H9 (cell line): ENCODE measurements at places on chromosomes 1 and 21. TPM values are rescaled to one million over a fixed set of nuclear protein-coding genes. Genes with fewer than 3 reads are reported as not detected.

FALEC gene
- total RNA-seq = not detected in 2 replicates

MYOG gene
- total RNA-seq = not detected in 2 replicates

YBX1 gene
- 1,019 and 1,029 TPM in 2 replicates for total RNA-seq

KCNJ15 gene
- total RNA-seq = not detected in 2 replicates
